ENCODE measurements at places on chromosomes 3 and 15. TPM values are rescaled to one million over a fixed set of nuclear protein-coding genes. Genes with fewer than 3 reads are reported as not detected.

DNA sequence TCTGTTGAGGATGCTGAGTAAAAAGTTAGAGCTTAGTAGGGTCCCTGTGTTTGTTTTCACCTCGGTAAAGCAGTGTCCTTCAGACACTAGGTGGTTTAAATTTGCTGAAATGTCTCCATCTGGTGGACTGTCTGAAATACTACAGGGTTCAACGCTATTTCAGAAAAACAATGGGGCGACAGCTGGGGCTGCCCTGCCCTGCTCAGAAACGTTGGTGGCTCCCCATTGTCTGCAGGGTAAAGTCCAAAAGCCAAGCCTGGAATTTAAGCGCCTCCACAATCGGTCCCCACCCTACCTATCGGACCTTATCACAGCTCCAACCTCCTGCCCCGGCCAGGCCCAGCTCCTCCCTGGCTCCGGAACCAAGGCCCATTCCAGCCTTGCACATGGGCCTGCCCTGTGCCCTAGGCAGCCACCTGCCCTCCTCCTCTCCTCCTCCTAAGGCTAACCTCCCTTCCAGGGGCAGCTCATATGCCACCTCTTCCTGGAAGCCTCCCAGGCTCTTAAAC, 4.3 kb upstream of the TSEN2 start:
- H3K27ac ChIP-seq = no peak overlapping the region

GRCh38 chr3:69104586-69104985, 17.8 kb downstream of the LMOD3 start:
- no peak for DNase-seq
- no peak overlapping the region for H3K4me3 ChIP-seq
- H3K4me1 ChIP-seq = peaks cover 4% of the 10 kb centered on the region
- H3K27ac ChIP-seq = no peak overlapping the region
- peaks cover 44% of the 10 kb centered on the region for H3K36me3 ChIP-seq
- H3K27me3 ChIP-seq = no peaks in the 10 kb centered on the region

DNA sequence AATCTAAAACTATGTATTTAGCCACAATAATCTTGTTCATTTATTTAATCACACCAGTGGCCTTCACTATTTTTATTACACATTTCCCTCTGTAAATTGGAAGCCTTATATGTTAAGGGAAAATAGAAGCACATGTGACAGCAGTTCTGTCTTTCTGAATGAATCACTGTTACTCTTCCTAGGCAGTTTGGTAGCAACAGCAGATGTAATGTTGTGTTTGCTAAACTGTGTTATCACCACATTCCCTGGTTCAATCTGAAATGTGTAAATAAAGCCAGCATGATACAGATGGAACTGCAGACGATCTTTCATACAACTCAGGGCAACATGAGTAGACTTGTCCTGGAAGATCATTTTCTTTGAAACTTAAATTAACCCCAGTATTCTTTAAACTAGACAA, 220.1 kb downstream of the MCTP2 start:
- no peaks in the 10 kb centered on the region for H3K27me3 ChIP-seq
- H3K4me3 ChIP-seq = no peak overlapping the region
- no peaks in the 10 kb centered on the region for H3K4me1 ChIP-seq
- H3K36me3 ChIP-seq = no peaks in the 10 kb centered on the region
- no peak for DNase-seq
- no peak overlapping the region for H3K27ac ChIP-seq

GRCh38 chr3:66442254-66443117, 58.3 kb downstream of the LRIG1 start:
- no peak for DNase-seq
- H3K4me3 ChIP-seq = no peak overlapping the region
- H3K4me1 ChIP-seq = peaks cover 7% of the 10 kb centered on the region
- H3K36me3 ChIP-seq = no peaks in the 10 kb centered on the region
- no peaks in the 10 kb centered on the region for H3K27me3 ChIP-seq

DNA sequence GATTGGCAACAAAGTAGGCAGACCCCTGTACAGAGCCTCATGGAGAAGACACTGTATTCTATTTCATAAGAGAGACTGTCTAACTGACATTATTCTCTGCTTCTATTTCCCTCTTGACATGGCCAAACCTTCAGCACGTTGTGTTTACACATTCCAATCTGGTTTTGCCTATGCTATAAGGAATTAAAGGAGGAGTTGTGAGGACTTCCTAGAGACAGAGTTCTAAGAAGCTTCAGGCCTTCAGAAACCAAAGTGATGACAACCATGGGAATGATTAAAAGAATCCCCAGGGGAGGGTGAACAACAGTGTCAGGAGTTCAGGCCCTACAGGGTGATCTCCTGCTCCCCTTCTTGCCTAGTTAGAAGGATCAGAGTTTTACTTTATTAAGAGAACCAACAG, 44.9 kb upstream of the CAPN7 start:
- no peak for DNase-seq
- no peaks in the 10 kb centered on the region for H3K4me1 ChIP-seq
- H3K27ac ChIP-seq = no peak overlapping the region
- H3K4me3 ChIP-seq = no peak overlapping the region
- H3K27me3 ChIP-seq = no peaks in the 10 kb centered on the region

DNA sequence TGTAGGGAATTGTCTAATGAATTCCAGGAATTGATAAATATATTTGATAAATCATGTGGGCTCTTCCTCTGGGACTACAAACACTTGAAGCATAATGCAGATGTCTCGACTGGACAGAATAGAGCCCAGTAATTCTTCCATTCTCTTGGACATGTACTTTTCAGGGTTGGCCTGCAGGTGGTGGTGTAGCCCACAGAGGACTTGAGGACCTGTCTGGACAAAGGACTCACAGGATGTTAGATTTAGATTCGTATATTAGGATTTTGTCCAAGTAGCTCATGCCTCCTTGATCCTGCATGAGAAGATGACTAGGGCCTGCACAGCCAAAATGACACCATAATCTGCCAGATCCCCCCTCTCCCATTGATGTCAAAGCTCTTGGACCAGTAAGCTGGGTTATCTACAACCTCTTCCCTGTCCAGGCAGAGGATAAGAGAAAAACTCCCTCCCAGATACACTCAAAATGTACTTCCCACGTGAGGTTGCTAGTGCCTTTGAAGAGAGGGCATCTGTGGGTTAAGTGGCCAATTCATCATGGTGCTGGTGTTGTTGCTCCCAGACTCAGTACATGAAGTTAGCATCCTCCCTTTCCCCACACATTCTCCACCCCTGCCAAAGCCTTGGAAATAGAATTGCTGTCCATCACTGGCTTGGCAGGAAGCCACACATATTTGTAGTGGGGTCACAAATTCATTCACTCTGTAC, 88.6 kb upstream of the ZNF280D start:
- no peak overlapping the region for H3K27ac ChIP-seq
- no peaks in the 10 kb centered on the region for H3K36me3 ChIP-seq
- no peaks in the 10 kb centered on the region for H3K4me1 ChIP-seq
- DNase-seq = no peak
- no peaks in the 10 kb centered on the region for H3K27me3 ChIP-seq

- no peak for DNase-seq
- H3K4me3 ChIP-seq = no peak overlapping the region
- H3K27ac ChIP-seq = no peak overlapping the region
Measured at GRCh38 chr15:61743345-61743909, 316.8 kb downstream of the VPS13C start.

- no peak overlapping the region for H3K4me3 ChIP-seq
- H3K27ac ChIP-seq = no peak overlapping the region
- no peak for DNase-seq
- no peaks in the 10 kb centered on the region for H3K27me3 ChIP-seq
Measured at GRCh38 chr3:28624084-28624483, 275.5 kb upstream of the AZI2 start.

DNA sequence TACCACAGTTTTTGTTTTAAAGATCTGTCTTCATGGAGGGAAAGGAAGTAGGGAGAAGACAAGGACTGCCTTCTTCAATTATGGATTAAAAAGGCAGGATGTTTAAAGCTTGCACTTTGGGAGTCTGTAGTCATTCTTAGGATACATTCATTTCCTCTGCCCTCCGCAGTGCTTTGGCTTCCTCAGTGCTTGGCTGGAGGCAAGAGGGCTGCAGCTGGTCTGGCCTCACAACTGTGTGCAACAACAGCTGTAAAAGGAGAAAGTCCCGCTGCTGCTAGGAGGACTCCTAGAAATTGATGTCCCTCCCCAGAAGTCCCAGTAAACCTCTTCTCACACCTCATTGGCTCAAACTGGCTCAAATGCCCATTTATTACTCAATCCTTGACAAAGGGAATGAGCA, 54.4 kb upstream of the PPP2R3A start:
- H3K4me1 ChIP-seq = no peaks in the 10 kb centered on the region
- H3K36me3 ChIP-seq = no peaks in the 10 kb centered on the region
- no peak overlapping the region for H3K4me3 ChIP-seq
- H3K27ac ChIP-seq = no peak overlapping the region
- no peak for DNase-seq

DNA sequence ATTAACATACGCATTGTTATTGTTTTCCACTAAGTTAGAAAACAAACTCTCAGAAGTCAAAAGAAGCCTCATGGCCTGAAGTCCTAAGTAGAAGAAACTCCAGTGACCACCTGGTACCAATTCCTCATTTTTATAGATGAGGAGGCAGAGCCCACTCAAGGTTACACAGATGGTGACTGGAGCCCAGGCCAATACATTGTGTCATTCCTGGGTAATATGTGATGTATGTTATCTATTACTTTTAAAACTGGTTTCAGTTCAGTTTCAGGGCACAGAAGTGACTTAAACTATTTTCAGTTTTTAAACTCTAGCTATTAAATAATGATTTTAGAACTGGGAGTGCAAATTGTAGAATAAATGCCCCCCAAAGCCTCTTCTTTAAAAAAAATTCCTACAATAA, 66.7 kb upstream of the STXBP5L start:
- no peaks in the 10 kb centered on the region for H3K36me3 ChIP-seq
- no peak overlapping the region for H3K4me3 ChIP-seq
- no peak overlapping the region for H3K27ac ChIP-seq
- DNase-seq = no peak
- no peaks in the 10 kb centered on the region for H3K4me1 ChIP-seq

GRCh38 chr15:56295433-56295832, 51.8 kb upstream of the RFX7 start:
- no peak for DNase-seq
- no peaks in the 10 kb centered on the region for H3K36me3 ChIP-seq
- no peak overlapping the region for H3K27ac ChIP-seq

DNA sequence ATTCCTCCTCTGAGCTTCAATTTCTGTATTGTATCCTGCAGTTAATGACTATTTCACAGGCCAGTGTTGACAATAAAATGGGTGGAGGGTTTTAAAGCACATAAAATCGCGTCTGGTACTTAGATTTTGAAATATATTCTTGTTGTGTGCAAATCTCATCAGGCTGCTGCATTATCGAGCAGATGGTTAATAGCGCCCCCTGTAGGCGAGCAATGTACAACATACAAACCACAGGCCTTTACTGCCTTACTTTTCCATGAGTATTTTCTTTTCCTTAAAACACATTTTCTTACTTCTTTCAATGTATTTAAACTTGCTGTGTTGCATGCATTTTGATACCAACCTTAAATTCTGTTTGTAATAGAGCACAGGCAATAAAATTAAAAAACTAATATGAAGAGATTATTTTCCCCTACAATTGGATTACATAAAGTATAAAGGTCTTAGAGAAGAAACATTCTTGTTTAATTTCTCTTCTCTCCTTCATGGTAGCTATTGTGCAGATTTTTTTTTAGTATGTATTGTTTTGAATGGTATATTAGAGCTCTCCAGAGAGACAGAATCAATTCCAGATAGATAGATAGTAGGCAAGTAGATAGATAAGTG, 608.4 kb downstream of the CADM2 start:
- H3K27me3 ChIP-seq = no peaks in the 10 kb centered on the region
- H3K4me1 ChIP-seq = no peaks in the 10 kb centered on the region
- DNase-seq = no peak
- H3K36me3 ChIP-seq = no peaks in the 10 kb centered on the region
- no peak overlapping the region for H3K27ac ChIP-seq

- H3K27me3 ChIP-seq = no peaks in the 10 kb centered on the region
- H3K4me3 ChIP-seq = no peak overlapping the region
- H3K4me1 ChIP-seq = no peaks in the 10 kb centered on the region
- no peak overlapping the region for H3K27ac ChIP-seq
- no peaks in the 10 kb centered on the region for H3K36me3 ChIP-seq
Measured at GRCh38 chr3:155211940-155212339, 81.5 kb downstream of the STRIT1 start.

- H3K4me1 ChIP-seq = no peaks in the 10 kb centered on the region
- H3K27ac ChIP-seq = no peak overlapping the region
- H3K4me3 ChIP-seq = no peak overlapping the region
Measured at GRCh38 chr3:184796551-184796950, 15.4 kb upstream of the VPS8 start.

DNA sequence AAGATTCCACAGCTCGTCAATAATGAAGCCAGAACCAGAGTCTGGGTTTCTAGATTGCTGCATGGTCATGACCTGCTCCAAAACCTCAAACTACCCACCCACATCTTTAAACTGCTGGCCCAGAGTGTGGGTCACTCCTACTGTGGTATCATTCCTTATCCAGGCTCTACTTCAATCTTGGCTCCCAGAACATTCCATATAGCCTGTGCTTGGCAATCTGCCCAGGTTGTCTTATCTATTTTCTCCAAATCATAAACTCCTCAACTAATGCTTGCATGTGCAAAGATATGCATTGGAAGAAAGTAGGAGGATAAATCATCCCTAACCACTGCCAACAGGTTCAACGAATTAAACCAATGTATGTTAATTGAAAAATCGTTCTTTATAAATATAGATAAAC, 169.7 kb downstream of the ANXA2 start:
- no peak for DNase-seq
- H3K4me3 ChIP-seq = no peak overlapping the region
- H3K4me1 ChIP-seq = no peaks in the 10 kb centered on the region
- H3K36me3 ChIP-seq = no peaks in the 10 kb centered on the region
- no peaks in the 10 kb centered on the region for H3K27me3 ChIP-seq
- no peak overlapping the region for H3K27ac ChIP-seq

GRCh38 chr3:47961815-47962606, 54.2 kb downstream of the MAP4 start:
- H3K27me3 ChIP-seq = no peaks in the 10 kb centered on the region
- H3K4me1 ChIP-seq = peaks cover 17% of the 10 kb centered on the region
- H3K36me3 ChIP-seq = no peaks in the 10 kb centered on the region
- no peak overlapping the region for H3K27ac ChIP-seq
- no peak overlapping the region for H3K4me3 ChIP-seq

GRCh38 chr3:157520485-157521150, 17.4 kb upstream of the VEPH1 start:
- H3K27me3 ChIP-seq = no peaks in the 10 kb centered on the region
- no peaks in the 10 kb centered on the region for H3K4me1 ChIP-seq
- H3K27ac ChIP-seq = no peak overlapping the region
- H3K4me3 ChIP-seq = no peak overlapping the region
- H3K36me3 ChIP-seq = no peaks in the 10 kb centered on the region

GRCh38 chr3:128070898-128071591, 18.8 kb downstream of the SEC61A1 start:
- DNase-seq = no peak
- peaks cover 77% of the 10 kb centered on the region for H3K36me3 ChIP-seq
- H3K4me3 ChIP-seq = no peak overlapping the region
- H3K27me3 ChIP-seq = no peaks in the 10 kb centered on the region

GNAT1 gene
- total RNA-seq = not detected

GOLGA8J gene
- total RNA-seq = 0.38 TPM

LRRC31 gene
- total RNA-seq = not detected

ELL3 gene
- 2.0 TPM for total RNA-seq

LRTM1 gene
- not detected for total RNA-seq

CIB2 gene
- 1.7 TPM for total RNA-seq

All from naive thymus-derived CD4-positive, alpha-beta T cell (primary cell).